Stimulated activated CD8-positive, alpha-beta memory T cell treated with anti-CD3 and anti-CD28 coated beads, Interleukin-2, amount 100 ng/mL, for 1 hour (primary cell): ENCODE measurements at places on chromosomes 3 and 15.

- no peak for DNase-seq
Observed at GRCh38 chr15:71096676-71097075, 18.6 kb upstream of the THSD4 start.

DNA sequence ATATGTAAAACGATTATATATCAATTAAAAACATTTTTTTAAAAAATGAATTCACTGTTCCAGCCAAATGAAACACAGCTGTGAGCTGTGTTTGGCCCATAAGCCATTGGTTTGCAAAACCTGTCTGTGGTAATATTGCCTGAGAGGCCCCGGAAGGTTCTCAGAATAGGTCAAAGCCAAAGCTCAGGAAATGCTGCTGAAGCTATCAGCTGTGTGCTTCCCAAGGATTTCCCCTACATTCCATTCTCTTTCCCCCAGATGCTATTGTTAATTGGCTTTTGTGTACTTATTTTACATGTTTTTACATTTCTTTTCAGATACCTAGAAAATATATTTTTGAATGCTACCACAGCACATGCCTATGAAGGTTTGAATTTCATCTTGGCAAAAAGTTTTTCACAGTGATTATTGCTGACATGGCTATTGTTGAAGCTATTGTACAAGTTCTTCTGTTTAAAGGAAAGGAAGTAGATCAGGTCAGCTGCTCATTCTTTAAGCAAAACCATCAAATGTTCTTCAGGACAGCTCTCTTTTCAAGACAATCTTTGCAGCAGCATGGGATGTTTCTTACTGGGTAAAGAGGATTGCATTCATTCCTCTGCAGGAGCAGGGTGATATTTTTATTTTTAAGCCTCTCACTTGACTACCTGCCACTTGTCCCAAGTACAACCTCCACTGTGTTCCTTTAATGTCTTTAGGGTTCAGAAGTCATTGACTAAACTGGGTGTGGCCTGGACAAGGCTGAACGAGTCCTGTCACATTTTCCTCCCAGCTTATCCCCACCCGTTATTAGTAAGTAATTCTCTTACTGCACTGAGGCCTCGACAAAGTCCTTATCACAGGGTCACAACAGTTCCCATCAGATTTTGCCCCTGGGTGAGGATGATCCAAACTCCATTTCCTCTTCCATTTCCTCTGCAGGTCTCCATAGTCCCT, 26.3 kb upstream of the BNC1 start:
- DNase-seq: no peak

GRCh38 chr3:88044411-88044810, 14.4 kb downstream of the CGGBP1 start:
- DNase-seq: no peak

- DNase-seq: no peak
Observed at GRCh38 chr3:197750858-197751737, 1.4 kb downstream of the FYTTD1 start.

- DNase-seq: no peak
Observed at GRCh38 chr3:188584162-188584529, 430.2 kb downstream of the LPP start.

- no peak for DNase-seq
Observed at GRCh38 chr3:99934975-99935797, 117.5 kb downstream of the CMSS1 start.

DNA sequence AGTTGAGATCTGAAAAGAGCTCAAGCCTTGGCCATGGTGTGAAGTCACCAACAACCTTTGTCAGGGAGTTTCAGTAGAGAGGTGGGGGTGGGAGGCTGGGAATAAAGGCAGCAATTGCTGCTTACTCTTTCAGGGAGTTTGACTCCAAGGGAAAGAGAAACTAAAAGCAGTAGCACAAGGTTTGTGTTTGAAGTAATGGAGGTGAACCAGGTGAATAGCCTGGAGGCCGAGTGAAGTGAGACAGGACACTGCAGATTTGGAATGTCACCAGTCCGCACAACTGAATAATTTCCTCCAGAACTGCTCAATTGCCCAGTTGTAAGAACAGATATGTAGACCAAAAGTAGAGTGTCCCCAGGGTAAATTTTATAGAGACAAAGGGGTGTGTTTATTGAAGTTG, 44.1 kb downstream of the CD86 start:
- no peak for DNase-seq

DNA sequence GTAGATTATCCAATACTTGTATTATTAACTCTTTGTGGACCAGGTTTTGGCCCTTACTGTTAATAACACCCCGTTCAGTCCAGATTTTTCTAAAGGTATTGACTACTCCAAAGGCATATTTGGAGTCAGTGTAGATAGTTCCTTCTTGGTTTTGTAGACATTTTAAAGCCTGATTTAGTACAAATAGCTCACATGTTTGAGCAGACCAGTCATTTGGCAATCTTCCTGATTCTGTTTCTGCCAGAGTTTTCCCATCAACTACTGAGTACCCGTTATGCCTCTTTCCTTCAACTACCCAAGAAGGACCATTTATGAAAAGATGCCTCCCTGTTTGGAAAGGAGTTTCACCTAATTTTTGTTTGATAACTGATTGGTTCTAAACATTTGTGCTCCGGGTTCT, 82.0 kb downstream of the CHCHD4 start:
- DNase-seq: no peak

- no peak for DNase-seq
Observed at GRCh38 chr3:107414325-107414964, 37.2 kb downstream of the CCDC54 start.

GRCh38 chr3:47491186-47491585, 15.4 kb upstream of the SCAP start:
- DNase-seq: no peak

- no peak for DNase-seq
Observed at GRCh38 chr3:149435996-149436885, 38.3 kb upstream of the TM4SF4 start.

DNA sequence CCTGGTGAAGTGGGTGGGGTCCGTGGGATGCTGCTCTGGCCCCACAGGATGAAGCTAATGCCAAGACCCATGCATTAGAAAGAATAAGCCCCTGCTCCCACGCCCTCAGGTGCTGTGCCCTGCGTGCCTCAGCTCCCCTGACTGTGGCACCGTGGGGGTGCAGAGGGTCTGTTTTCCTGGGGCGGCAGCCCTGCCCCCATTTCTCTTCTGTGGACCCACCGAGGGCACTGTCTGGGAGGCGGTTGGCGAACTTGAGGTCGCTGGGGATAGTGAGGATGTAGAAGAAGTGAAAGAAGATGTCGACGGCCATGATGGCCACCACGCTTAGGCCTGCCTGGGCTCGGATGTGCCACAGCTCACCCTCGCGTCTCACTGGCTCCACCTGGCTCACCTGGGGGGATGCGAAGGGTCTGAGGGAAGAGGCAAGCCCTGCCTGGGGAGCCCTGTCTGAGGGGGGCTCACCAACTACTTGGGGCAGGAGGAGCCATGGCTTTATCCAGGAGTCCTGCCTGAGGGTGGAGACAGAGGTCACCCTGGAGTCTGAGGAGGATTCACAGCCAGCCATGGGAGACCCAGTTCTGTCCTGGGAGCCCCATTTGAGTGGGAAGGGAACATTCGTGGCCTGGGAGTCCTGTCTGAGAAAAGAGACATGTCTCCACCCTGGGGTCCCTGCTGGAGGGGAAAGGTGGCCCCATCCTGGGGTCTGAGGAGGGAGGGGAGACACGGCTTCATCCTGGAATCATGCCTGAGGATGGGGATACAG, 5.1 kb downstream of the HHATL start:
- no peak for DNase-seq

DNA sequence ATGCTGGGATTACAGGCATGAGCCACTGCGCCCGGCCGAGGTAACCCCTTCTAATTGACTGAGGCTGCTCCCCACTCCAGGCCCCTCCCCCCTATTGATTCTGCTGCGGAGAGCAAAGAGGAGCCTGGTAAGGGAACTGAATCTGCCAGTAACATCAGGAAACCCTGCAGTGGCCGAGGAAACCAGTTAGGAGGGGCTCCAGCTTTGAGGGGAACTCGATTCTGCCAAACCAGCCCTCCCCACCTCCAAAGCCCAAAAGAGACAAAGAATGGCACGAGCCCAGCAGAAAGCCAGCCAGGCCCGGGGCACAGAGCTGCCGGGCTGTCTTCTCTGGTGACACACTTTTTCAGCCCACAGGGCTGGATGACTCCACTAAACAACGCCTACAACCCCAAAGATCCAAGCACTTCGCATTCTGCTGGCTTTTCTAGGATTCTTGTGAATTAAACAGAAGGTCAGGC, 15.0 kb upstream of the ACAD9 start:
- no peak for DNase-seq
